ENCODE measurements at places on chromosomes 1 and 21.

- DNase-seq: no peak
These were observed 30.9 kb upstream of the CACYBP start for GRCh38 chr1:174968750-174969244.

DNA sequence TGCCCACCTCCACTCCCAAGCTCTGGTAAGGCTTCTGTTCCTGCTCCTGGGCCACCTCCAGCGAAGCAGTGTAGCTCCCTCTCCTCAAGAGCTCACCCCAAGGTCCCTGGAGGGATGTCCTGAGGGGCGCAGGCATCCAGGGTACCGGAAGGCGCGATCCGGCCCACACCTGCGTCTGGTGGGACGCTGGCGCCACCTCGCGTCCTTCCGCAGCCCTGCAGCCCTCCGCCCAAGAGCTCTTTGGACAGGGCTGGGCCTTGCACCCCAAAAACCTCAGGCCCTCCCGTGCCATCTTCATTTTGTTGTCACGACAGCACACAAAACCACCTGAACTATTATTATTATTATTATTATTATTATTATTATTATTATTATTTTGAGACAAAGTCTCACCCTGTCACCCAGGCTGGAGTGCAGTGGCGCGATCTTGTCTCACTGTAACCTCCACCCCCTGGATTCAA, 49.2 kb upstream of the PAX7 start:
- DNase-seq: no peak

- no peak for DNase-seq
These were observed 932 bp downstream of the MAP10 start for GRCh38 chr1:232806186-232806510.

DNA sequence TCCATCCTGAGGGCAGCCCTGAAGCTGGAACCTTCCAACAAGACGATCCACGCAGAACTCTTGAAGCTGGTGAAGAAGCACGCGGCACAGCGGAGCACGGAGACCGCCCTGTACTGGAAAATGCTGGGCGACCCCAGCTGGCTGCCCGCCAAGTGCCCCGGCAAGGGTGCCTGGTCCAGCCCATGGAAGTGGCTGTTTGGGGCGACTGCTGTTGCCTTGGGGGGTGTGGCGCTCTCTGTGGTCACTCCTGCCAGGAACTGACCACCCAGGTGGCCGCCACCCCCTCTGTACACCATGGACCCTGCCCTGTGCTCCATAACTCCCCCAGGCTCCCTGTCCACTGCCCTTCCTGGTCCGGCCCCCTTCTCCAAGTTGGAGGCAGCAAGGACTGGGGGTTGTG, 90.8 kb downstream of the PPP1R12B start:
- DNase-seq: no peak

DNA sequence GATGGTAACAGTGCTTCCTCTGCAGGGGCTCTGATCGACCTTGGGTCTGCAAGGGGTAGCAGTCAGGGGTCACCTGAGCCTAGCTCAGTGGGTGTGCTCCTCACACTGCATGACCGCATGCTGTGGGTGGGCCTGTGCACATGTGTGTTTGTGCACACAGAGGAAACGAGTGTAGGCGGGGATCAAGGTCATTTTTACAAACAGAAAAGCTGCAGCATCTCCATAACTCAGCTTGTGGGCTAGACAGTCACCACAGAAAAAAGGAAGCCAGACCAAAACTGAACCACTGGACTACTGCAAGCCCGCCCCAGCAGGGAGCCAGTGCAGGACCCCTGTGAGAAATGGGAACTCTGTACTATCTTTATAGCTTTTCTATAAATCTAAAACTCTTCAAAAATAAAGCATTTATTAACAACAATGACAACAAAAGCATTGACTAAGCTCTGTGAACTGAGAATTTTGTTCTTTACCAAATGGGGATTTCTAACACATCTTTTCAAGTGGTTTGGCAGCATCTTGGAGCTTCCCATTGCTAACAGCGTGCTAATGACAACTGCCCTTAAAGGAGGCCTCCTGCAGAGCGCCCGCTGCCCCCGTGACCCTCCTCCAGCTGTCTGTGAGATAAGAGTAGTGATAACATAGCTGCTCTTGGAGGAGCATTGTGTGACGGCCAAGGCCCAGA, 19.9 kb upstream of the NEK2 start:
- no peak for DNase-seq

- DNase-seq: no peak
These were observed 26.9 kb upstream of the EYA3 start for GRCh38 chr1:28115267-28115666.

DNA sequence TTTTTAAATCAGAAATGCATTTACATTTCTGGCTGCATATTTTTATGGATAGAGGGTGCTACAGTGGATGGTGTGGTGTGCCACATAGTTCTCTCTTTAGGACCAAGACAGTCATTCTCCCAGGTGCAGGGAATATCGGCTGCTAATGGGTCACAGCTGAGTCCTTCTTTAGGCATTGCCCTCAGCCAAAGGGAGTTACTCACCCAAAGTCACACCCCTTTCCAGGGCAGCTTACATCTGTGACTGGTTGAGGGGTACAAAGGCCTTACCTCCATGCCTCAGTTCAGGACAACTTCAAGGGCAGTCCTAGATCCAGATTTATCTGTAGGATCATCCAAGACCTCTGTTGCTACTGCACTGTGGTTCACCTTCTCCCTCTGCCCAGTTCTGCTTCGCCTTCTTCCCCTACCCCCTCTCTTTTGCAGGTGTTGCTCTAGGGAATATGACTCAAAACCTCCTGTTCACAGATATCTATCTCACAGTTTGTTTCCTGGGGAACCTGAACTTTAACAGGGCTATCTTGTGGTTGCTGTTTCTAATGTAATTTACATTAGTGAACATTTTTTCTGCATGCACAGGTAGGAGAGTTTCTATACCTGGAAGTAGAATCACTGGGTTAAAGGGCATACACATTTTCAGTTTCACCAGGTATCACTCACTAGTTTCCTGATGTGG, 413.9 kb downstream of the RPS6KC1 start:
- no peak for DNase-seq

DNA sequence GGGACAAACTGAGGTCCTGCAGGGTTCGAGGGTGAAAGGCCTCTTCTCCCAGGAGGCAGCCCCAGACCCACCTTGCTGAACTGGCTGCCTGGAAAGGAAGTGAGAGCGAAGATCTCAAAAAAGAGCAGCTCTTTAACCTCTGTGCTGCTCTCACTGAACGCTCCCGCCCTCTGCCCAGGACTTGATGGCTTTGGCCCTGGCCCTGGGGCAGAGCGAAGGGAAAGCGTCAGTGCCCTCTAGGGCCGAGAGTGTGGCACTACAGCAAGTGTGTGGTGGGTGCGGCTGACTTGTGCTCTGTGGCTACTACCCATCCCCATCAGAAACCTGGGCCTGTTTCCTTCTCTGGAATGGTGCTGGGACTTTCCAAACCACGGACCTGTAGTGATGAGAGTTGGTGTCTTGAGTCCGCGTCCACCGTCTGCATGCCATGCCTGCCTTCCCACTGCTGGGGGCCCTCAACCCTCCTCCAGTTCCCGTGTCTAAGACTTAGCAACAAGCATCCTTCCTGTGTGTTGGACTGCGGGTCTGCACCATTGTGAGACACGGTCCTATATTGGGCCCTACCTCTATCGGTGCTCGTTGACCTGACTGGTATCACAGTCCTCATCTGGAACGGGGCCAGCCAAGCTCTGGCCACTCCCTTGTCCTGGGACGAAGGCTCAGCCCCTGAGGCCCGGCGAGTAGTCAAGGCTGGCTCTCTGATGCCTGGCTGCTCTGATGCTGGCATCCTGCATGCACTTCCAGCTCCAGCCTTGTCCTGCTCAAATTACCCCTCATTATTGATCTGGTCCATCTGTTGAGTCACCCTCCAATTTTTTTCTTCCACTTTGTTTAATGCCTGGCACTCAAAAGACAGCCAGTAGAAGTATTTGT, 180.3 kb downstream of the DISC1 start:
- peak; percentile 82 for DNase-seq
